ENCODE measurements at places on chromosomes 3 and 15.

DNA sequence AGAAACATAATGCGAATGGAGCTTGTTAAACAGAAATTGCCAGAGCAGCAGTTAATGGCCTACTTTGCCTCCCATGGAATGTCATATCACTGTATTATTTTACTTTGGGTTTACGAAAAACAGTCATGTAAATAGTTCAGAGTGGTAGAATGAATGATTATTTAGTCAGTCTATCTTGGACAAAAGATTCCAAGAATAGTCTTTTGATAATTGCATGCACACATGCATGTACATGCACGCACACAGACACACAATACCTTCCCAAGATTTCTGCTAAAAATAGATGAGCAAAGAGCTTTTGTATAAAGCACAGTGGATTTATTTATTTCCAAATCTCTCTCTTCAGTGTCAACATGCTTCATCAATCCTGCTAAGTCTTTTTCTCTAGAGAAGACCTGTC, 800.7 kb downstream of the DIPK2A start:
- no peak for DNase-seq

- DNase-seq: no peak
Observed at GRCh38 chr3:178002113-178002512, 534.1 kb upstream of the KCNMB2 start.

DNA sequence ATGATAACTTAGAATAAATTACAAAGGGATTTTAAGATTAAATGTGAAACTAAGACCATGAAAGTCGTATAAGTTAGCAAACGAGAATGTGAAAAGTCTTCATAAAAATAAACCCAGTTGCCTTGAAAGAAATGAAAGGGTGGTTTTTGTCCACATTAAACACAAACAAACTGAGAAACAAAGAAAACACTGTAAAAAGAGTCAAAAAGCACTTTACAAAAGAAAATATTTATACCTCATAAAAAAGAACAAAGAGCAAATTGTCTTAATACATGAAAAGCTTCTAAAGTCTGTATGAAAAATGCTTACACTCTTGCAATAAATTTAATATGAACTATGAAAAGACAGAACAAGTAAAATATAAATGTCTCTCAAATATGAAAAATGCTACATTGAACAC, 865.9 kb upstream of the CADM2 start:
- DNase-seq: no peak

DNA sequence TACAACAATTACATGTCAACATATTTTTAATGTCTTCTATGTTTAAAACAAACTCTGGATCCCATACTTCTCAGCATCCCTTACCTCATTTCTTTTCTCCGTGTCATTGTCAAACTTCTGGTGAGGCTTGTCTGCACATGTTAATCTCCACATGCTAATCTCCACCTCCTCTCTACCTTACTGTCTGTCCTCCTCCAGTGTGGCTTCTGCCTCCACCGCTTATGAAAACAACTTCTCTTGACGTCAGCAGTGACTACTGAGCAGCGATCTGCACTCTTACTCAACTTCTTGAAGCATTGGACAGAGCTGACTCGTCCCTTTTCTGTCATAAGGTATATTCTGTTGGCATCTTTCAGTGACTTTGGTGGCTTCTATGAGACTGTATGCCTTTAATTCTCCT, 338.2 kb upstream of the THRB start:
- no peak for DNase-seq

GRCh38 chr3:18445401-18446148, 20.4 kb upstream of the SATB1 start:
- DNase-seq: no peak

- no peak for DNase-seq
Observed at GRCh38 chr15:52789601-52790168, 451 bp downstream of the ONECUT1 start.

DNA sequence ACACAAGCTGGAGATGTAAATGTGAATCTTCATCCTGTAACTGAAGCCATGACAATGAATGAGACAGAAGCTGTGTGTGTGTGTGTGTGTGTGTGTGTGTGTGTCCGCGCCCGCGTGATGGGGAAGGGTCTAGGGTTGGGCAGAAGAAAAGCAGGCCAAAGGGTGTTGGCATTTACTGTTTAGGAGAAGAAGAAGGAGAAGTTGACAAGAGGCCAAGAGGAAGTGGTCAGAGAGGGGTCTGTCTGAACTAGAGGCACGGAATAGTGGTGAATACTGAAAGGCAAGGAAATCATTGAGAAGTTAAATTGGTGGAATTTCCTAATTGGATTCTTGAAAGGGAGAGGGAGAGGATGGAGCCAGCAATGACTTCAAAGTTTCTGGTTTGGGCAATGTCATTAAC, 5.6 kb upstream of the NCEH1 start:
- DNase-seq: no peak

DNA sequence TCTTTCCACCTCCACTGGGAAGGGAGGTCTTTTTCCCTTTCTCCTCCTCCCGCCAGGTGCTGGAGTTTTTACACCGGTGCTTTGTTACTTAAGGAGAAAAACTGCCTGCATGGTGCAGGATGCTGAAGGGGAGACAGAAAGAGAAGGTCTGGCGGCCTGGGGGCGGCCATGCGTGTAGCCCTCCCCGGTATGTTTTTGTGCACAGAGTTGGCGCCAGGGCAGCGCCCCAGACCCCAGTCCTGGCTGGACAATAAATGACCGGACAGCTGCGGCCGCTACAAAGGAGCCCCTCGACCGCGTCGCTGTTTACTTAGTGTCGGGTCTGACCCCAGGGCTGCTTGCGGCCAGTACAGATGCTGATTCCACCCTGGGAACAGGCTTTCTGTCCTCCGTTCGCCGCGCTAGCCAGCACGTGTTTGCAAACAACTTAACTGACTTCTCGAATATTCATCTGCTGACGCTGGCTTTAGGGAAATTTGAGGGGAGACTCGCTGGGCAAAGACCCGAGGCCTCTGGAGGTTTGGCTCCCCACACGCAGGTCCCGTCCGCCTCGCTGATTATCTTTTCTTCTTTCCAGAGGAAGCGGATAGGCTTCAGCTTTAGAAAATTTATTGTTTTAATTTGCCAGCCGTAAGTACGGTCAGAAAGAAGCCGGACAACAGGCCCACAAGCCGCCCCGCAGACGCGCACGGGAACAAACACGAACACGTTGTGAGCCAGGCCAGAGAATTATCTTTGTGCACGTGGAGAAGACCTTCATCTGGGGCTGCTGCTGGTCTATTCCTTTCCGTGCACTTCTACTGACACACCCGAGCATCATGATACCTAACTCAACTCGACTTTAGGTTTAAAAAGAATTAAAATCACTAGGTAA, 46.9 kb downstream of the ZIC4 start:
- no peak for DNase-seq

Measured in AG04449 (cell line).